NCI-H2029 (cell line): ENCODE measurements at places on chromosomes 1 and 21.
A peak's percentile ranks its signal among the peaks of the same experiment; 100 is the strongest.

DNA sequence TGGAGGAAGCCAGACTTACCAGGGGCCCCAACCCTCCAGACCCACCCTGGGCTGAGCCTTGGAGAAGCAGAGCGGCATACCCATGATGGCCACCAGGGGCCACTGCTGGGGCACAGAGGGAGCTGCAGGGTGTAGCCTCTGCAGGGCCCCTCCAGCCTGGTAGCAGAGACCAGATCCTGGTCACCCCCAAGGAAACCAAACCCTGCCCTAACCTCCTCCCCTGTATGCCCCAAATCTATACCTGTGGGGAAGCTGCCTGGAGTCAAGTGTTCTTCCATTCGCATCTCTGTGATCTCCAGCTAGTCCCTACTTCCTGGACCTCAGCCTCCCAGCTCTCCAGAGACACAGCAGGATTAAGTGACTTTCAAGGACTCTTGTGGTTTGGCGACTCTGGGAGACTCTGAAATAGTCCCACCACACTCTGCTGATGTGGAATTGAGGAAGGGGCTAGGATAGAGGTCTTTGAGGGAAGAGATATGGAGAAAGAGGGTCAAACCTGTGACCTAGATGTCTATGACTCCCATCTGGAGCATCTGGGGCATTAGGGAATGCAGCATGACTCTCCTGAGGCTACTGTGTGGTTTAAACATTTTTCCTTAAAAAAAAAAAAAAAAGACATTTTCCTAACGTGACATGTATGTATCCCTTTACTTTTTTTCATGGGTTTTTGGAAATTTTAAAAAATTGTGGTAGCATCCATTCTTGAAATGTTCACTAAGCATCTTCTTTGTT, 119.2 kb upstream of the IPO9 start:
- DNase-seq = no peak

DNA sequence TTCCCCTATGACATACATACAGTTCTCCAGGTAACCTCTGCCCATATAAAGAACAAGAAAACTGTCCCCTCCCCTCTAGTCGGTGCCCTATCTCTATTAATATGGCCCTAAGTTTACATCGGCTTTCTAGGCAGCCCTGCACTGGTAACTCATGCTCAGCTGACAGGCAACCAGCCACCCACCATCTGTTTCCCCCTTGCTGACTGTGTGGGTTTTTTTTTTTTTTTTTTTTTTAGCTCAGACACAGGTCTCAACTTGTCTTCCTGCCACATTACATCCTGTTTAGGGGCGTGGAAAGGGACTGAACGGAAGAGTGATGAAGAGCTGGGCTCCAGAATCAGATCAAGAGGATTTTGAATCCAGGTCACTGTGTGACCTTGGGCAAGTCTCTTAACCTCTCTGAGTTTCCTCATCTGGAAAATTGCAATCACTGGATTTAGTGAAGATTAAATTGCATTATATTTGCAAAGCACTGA, 14.0 kb downstream of the LAPTM5 start:
- no peak for DNase-seq

DNA sequence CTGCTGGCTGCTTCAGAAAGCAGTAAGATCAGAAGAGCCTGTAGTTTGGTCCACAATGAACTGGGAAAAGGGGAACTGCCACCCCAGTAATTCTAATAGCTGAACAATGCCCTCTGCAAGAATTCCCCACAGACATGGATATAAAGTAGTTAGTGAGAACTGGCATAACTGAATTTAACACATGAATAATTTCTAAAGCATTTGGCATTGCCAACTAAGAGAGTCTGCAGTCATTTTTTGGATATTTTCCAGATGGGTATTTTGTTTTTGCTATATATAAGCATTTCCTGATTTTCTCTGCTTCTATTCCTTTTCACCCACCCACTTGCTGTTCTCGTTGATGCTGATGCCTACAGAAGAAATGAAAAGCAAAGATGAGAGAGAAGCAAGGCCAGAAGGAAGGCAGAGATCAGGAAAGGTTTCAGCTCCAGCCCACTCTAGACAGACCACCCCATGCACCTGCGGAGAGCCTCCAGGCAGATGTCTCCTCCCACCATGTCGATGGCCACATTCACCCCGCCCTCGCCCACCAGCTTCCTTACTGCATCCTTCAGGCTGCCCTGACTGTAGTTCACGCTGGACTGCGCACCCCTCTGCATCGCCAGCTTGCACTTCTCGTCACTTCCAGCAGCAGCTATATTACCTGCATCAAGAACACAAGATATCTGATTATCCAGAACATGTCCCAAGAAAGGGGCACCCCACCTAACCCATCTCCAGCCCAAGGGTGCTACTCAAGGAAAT, 55.9 kb upstream of the SEC16B start:
- no peak for DNase-seq

GRCh38 chr1:145918144-145918991, at the start of gene PEX11B:
Gene PEX11B, minus strand, starts transcription at chr1:145918717. Its CDS starts 29 bp downstream, at chr1:145918688.
- DNase-seq = peak; percentile 83

- DNase-seq = peak; percentile 10
These were observed 267.7 kb upstream of the PROX1 start for GRCh38 chr1:213720032-213720431.

GRCh38 chr1:154851392-154852177, 18.5 kb downstream of the KCNN3 start:
- DNase-seq = no peak

- DNase-seq = no peak
These were observed 449.1 kb upstream of the KAZN start for GRCh38 chr1:14149431-14149830.

DNA sequence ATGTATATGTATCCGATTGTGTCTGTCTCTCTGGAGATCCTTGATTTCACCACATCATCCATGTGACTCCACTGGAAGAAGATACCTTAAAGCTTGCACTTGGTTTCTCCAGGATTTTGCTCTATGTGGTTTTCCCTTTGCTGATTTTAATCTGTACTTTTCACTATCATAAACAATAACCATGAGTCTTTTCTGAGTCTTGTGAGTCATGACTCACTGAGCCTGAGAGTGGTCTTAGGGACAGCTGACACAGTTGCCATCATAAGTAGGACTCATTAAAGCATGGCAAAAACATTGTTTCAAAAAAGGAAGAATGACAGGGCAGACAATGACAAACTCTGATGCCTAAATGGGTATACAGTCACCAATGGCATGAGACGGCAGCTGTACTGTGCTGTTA, 226.2 kb downstream of the AKT3 start:
- no peak for DNase-seq

- DNase-seq = no peak
These were observed 33.8 kb downstream of the ZBTB40 start for GRCh38 chr1:22485431-22485830.

GRCh38 chr1:41286992-41287391, 44.9 kb upstream of the SCMH1 start:
- DNase-seq = no peak

DNA sequence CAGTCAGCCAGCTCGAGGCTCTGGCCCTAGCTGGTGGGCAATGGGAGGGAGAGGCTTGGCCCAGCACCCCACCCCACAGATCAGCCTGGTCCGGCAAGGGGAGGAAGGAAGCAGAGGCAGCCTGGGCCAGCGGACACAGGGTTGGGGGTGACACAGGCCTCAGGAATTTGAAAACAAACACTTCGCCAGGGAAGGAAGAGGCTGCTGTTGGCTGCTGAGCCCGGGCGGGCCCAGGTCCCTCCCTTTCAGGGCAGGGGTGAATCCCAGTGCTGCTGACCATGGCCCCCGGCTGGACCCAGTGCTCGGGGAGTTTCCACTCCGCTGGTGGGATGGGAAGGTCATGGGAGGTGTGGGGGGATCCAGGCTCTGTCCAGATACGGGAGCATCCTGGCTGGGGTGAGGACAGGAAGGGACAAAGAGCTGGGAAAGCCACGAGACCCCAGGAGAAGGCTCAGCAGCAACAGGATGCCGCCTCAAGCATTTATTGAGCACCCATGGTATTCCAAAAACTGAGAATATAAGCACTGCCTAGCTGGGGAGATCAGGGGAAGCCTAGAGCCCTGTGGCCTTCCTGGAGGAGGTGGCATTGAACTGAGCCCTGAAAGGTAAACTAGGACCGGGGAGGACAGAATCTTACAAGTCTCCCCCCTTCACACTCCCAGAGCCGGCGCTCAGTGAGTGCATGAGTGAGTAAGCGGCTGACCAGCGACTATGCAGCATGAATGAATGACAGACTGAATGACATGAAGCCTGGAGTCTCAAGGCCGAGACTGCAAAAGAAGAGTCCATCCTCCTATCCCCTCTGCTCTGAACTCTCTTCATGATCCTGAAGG, 26.2 kb upstream of the EPHA2 start:
- DNase-seq = no peak

DNA sequence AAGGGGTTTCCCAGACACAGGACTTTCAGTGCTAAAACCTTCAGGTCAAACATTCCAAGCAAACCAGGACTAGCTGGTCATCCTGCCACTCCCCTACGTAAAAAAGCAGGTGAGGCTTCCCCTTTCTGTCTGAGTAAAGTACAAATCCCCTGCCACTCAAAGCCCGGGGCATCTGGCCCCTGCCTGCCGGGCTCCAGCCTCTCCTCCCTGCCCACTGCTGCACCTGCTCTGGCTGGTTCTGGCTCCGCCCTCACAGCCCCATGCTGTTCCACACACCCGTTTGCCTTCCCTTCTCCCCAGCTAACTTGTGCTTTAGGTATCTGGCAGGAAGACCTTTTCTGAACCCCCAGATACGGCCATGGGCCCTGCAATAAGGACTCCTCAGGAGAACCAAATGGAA, 23.3 kb upstream of the S100A7 start:
- peak; percentile 75 for DNase-seq

DNA sequence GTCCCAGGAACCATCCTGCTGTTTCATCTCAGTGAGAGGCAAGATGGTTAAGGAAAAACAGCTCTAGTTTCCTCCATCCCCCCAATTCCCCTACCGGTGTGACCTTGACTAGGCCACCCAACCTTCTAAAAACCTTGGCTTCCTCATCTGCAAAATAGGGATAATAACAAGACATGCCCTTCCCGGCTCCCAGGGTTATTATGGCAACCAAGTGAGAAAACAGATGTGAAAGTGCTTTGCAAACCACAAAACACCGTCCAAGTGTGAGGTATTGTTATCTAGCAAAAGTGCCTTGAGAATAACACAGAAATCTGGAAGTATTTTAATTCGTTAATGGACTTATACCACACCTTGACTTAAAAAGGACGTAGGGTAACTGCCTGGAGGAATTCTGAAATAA, 62.7 kb downstream of the ITPKB start:
- no peak for DNase-seq

GRCh38 chr1:203596673-203597210, 29.9 kb upstream of the ATP2B4 start:
- no peak for DNase-seq

DNA sequence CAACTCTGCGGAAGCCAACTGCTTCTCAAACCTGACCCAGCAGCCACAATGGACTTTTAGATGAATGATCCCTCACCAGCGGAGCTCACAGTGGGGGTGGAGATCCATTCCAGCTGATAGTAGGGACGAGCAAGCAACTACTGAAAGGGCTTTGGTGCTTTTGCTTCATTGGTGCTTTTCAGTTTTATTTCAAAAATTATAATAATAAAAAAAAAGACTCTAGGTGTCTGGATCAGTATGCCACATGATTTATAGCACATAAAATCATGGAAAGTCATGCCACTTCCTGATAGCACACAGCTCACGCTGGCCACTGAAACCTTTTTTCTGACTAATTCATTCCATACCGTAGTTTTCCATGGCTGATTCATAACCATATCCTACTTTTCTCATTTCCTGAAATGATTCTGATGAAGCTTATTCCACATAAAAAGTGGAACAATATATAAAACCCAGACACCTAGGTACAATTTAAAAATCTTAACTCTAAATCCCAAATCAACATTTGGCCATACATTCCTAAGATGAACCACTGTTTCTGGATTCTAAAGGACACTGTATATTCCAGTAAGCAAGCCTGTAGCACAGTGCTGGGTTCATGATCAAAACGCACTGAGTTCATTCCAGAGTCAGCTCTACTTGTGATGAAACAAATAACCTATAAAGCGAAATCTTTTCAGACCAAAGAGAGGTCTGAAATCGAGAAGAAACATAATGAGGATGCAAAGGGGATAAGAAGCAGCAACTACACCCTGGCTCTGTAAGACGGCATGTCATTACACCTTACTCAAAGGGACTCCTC, 41.3 kb upstream of the KCNE1 start:
- no peak for DNase-seq

DNA sequence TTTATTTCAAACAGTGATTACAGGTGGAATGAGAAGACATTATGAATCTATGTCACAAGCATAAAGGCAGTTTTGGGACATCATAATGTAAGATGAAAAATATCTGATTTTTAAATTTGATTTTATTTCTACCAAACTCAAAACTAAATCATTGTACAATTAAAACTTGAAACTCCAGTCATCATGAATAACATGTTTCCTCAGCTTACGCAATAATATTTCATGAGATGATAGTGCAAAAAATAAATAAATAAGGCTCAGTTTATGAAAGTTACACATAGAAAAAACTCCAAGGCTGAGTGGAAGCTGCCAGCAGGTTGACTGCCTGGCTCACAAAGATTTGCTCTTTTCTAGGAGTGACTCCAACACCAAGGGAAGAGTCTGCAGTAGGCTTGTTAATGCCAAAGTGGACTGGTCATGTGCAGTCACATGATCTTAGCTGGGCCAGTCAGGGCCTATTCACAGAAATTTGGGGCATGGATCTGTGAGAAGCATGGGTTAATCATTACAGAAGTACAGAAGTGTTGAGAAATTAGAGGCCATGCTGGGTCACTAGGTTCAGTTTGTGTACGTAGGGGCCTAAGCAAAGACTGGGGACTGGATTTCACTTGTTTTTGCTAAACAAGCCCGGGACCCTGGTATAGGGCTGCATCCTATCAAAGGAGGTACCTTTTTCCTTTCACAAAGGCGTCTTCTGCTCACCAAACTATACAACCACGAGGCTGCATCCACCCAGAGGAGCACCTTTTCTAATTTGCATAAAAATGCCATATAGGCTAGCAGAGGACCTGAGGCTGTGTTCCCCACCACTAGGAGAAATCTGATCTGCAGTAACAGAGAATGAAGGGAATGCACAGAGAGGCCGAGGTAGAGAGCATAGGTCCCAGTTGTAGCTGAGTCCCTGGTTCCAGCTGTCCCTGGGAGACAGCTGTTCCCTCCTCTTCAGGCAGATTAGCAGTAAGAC, 4.9 kb upstream of the ABCA4 start:
- no peak for DNase-seq

DNA sequence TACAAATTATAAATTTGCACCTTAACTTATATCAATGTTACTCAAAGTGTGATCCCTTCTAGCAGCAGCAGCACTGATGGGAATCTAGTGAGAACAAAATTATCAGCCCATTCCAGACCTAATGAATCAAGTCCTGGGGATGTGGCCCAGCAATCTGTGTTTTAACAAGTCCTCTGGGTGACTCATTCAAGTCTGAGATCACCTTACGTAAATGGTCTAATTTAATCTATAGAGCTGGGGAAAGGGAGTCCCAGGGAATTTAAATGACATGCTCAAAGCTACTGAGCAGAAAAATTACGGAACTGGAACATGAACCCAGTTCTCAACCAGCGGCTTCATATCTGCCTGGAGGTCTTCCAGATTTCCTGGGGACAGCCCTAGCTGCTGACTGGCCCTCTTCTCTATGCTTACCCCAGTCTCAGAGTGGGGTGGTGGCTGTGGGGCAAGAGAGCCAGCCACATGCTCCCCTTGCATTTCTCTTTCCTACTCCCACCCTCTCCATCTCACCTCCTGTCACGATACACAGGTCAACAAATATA, 220.0 kb downstream of the TM2D1 start:
- DNase-seq = no peak
